Stimulated activated CD8-positive, alpha-beta memory T cell treated with anti-CD3 and anti-CD28 coated beads, Interleukin-7, amount 100 ng/mL, for 1 hour (primary cell): ENCODE measurements at places on chromosomes 16 and 17.

- no peak for DNase-seq
Observed at GRCh38 chr17:14838567-14838966, 426.6 kb downstream of the PMP22 start.

GRCh38 chr16:11094075-11094856, 149.9 kb downstream of the CLEC16A start:
- no peak for DNase-seq

DNA sequence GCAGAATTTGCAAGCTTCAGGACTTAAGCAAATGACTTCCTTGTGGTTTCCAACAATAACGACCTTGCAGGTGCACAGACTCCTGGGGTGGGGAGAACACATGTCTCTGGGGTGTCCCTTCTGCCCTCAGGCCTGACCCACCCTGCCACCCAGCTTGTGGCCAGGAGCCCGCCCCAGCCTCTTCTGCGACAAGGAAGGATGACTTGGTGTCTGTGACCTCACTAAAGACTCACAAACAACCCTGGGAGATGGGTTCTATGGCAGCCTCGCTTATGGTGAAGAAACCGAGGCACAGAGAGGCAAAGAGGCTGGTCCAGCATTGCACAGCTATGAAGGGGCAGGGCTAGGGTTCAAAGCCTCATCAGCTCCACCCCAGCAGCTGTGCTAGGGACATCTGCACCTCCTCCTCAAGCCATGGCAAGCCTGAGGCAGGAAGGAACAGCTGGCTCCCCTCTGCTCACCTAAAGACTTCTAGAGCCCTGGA, 2.6 kb downstream of the ATP2A3 start:
- DNase-seq: no peak

DNA sequence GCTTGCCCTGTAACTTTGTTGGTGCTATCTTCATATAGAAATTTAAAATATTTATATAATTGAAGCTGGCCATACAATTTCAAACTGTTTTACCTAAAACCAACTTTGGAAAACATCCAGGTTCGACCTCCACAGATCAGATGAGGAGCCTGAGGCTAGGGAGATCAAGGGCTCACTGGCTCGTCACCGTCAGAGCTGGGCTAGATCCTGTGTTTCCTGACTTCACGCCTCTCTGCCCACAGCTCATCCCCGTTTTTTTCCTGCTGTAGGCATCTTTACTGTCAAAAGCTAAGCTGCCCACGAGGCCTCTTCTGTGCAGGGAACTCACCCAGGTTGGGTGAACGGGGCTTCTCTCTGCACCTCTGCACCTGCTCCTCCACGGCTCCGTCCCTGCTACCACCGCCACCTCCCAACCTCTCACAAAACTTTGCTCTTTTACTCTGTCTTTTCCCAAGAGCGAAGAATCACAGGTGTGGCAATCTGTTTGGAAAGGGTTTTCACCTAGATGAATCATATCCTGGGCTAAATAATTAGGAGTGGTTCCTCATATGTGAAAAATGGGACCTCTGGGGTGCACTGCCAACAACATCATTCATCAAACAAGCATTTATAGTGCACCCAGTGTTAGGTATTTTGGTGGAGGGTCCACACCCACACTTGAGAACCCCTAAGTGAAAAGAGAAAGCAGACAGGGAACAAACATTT, 24.8 kb upstream of the KDM6B start:
- no peak for DNase-seq

GRCh38 chr17:75260641-75261335, 618 bp downstream of the GGA3 start:
- DNase-seq: no peak

DNA sequence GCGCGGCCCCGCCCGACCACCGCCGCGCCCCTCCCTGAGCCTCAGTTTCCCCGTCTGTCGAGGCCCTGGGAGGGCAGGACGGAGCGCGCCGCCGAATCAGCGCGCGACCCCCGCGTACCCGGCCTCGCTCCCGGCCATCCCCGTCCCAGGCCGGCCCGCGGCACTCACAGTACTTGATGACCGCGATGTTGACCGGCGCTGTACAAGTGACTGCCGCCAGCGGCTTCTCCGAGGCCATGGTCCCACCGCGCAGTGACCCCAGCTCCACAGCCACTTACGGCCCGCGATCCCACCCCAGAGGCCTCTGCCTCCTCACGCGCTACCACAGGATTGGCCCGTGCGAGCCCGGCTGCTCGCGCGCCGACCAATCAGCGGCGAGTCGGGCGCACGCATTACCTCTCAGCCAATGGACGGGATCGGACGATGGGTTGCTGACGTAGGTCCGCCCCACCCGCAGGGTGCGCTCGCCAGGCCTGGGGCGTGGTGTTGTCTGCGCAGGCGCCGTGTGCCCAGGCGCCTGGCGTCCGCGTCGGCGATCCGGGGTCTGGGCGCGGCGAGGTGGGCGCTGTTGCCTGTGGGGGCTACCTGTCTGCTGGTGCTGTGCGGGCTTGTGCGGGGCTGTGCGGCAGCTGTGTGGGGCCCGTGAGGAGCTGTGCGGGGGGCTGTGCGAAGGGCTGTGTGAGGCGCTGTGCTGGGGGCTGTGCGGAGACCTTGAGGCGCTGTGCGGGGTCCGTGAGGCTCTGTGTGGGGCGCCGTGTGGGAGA, at the start of gene MVD:
Gene MVD (minus strand): TSS at position 249 of the 764 bp plus-strand sequence. CDS start 11 bp downstream, at position 238.
- peak; percentile 86 for DNase-seq

- DNase-seq: no peak
Observed at GRCh38 chr17:76920364-76921139, 52.3 kb downstream of the MGAT5B start.

GRCh38 chr16:21150375-21151001, at the start of gene DNAH3:
Gene DNAH3 (minus strand): TSS chr16:21150846. CDS start chr16:21150319, 527 bp downstream.
- DNase-seq: no peak

- no peak for DNase-seq
Observed at GRCh38 chr17:42651392-42651791, 7.7 kb upstream of the TUBG2 start.

DNA sequence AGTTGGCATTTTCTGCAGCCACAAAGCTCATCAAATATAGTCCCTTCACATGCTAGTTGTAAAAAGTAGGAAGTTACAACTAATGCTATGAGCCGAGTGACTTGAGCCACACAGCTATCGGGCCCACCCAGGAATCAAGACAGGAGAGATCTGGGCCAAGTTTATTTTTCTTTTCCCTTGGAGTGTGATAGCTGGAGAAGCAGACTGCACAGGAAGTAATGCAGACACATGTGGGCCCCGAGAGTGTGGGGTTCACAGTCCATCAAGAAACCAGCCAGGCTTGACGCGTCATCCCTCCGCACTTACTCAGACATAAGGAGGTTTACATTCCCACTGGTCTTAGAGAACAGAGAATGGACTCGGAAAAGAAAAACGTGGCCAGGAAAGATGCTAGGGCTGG, 403.1 kb upstream of the CDH11 start:
- no peak for DNase-seq

- DNase-seq: no peak
Observed at GRCh38 chr17:30158896-30159625, 42.4 kb downstream of the NSRP1 start.

DNA sequence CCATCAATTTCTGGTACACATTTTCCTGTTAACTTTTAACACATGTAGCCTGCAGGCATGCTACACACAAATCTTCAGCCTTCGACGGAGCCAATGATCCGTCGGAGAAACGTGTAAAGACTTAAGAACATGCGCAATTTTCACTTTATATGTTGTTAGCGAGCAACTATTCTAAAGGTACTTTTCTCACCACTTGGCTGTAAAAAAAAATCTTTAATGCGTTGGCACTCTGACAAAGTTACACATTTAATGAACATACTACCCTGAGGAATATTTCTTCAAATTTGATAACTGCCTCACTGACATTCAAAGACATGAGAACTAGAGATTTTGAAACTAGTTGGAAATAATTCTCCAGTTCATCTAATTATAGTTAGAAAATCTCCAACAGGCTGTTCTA, 507.5 kb upstream of the SALL1 start:
- no peak for DNase-seq

GRCh38 chr17:7857713-7858521, at the start of gene CYB5D1:
Gene CYB5D1 (plus strand): TSS chr17:7858003. CDS start chr17:7858135, 132 bp downstream.
- peak; percentile 82 for DNase-seq

- DNase-seq: no peak
Observed at GRCh38 chr17:12257176-12257575, 236.5 kb downstream of the MAP2K4 start.

- no peak for DNase-seq
Observed at GRCh38 chr17:74354123-74354522, 7.5 kb downstream of the BTBD17 start.

DNA sequence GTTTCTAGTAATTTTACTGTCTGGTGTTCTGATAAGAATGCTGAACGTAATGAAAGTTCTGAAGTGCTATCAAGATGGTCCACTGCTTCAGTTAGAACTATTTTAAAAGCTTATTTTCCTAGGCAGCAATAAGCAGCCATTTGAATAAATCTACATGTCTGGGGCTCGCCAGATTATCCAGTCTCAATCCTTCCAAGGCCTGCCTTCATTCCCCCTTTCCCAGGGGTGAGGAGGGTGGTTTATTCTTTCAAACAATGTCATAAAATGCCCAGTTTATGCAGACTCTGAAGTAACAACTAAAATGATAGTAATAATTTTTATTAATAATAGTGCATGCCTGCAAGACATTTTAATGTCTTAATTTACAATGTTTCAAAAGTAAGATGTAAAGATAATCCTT, 2.4 kb downstream of the CDH11 start:
- DNase-seq: no peak

- no peak for DNase-seq
Observed at GRCh38 chr16:81495321-81496234, 51.0 kb downstream of the CMIP start.

GRCh38 chr16:68420366-68420942, 27.9 kb downstream of the SMPD3 start:
- no peak for DNase-seq

DNA sequence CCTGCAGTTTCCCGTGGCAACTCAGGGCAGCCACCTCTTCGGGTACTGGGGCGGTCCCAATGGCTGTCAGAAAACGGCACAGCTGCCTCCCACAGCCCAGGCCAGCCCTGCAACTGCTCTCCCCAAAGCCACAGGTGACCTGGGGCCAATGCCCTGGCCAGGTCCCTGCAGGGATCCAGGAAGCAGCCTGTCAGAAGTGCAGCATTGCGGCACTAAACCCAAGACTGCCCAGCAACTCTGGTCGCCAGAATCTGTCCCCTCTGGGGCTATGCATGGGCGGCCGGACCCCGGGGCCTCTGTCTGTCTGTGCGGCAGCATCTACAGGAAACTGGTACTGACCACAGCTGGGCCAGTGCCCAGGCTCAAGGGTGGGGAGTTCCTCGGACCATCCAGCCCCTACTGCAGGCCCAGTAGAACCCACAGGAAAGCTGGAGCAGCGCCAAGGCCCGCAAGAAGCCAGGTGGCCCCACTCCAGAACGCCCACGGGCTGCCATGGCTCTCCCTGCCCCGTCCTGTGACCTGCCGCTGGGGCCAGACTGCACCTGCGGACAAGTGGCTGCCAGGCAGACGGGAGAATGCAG, 5.5 kb downstream of the CYBC1 start:
- no peak for DNase-seq

DNA sequence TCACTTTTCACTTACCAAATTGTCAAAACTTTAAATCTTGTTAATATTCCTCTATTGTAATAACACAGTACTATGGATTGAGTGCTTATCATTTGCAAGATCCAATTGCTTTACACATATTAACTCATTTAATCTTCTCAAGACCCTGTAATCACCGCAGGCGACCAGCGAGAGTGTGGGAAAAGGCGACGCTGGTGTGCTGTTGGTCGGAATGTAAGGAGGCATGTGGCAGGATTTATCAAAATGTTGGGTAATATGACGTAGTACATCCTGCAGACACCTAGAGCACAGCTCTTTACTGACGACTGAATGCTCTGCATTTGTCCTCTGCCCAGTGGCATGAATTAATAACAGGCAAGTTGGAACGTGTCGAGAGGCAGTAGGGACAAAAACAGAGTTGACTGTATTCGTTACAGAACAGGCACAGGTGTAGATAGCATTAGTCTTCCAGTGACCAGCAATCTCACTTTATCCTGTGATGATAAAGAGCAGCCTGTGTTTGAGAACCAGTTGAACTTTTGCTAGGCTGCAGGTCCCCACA, 80.3 kb downstream of the TNRC6C start:
- DNase-seq: no peak

DNA sequence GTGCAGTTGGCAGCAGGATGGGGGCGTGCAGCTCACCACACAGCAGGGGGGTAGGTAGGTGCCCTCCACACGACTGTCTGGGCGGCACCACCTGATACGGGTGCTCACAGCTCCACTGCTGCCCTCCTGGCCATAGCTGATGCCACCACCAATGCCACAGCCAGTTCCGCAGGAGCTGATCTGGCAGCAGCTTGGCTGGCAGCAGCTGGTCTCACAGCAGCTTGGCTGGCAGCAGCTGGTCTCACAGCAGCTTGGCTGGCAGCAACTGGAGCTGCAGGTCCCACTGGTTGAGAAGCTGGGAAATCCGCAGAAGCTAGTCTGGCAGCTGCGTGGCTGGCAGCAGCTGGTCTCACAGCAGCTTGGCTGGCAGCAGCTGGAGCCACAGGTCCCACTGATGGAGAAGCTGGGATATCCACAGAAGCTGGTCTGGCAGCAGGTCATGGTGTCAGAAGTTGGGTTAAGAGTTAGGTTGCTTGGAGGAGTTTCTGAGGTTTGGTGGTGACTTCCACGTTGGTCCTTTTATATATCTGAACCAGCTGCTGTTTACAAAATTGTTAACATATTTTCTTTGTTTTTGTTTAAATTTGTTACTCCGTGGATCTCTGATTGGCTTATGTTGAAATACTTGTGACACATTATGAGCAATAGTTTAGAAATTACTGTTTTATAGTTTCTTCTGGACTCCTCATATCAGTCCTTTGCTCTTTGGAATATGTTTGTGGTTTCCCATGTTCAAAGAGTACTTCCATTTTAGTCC, at the start of gene KRTAP1-5:
Gene KRTAP1-5 (minus strand): TSS at position 494 of the 757 bp plus-strand sequence. CDS start 53 bp downstream, at position 441.
- no peak for DNase-seq

DNA sequence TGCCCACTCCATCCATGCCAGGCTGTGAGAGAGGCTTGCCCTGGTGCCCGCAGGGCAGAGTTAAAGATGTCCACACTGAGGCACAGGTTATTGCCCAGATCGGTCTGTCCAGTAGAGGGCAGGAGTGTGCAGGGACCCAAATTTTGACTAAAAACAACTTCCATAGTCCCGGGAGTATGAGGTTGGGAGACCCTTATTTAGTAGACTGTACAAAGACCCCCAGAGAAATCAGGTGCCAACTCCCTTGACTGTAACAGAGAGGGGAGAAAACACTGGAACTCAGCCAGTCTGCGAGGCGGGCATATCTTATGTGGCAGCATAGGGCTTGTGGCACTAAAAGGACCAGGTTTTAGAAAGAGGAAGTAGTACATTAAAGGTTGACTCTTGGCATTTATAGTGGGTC, 43.4 kb downstream of the HNF1B start:
- no peak for DNase-seq

GRCh38 chr16:65318590-65319257, 196.9 kb upstream of the CDH11 start:
- no peak for DNase-seq
